ENCODE measurements at places on chromosomes 2 and 18.

GRCh38 chr18:73711256-73711655 lies 436.4 kb downstream of the FBXO15 start:
- DNase-seq, result no peak

GRCh38 chr18:75805265-75805664 lies 377.8 kb upstream of the SMIM21 start:
- DNase-seq, result no peak

DNA sequence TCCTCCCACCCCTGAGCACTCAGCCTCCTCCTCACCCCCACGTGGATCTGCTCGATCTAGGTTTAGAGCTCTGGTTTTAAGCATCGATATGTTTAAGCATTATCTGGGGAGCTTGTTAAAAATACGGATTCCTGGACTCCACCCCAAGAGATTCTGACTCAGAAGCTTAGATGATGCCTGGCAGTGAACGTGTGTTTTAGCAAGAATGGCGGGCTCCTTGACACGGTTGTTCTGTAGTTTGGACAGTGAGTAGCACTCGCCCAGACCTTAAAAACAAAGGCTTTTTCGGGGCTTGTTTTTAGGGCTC lies 47.3 kb downstream of the LDLRAD4 start:
- peak; percentile 54 for DNase-seq

DNA sequence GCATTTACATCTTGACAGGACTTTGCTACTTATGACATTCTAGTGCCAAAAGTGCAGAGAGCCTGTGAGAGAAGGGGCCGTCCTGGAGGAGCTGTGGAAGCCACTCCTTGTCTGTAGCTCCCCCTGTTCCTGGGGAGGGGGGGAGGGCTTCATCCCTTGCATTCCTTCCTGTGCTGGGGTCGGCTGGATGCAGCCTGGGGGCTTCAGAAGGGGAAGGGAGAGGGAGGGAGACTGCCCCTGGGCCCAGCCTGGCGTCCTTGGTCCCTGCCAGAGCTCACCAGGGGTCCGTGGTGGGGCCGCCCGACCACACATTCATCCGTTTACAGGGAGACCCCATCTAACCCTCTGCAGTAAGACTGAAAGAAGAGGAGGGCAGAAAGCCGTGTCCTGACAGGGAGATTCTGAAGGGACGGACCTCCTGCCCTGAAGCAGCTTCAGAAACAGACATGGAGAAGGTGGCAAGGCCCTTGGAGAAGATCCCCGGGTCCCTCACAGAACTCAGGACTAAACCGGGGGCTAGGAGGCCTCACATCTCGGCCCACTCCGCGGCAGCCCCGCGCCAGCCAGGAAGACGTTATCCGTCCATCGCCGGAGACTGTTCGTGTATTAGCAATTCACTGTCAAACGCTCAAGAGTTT lies 258.3 kb upstream of the SALL3 start:
- no peak for DNase-seq

DNA sequence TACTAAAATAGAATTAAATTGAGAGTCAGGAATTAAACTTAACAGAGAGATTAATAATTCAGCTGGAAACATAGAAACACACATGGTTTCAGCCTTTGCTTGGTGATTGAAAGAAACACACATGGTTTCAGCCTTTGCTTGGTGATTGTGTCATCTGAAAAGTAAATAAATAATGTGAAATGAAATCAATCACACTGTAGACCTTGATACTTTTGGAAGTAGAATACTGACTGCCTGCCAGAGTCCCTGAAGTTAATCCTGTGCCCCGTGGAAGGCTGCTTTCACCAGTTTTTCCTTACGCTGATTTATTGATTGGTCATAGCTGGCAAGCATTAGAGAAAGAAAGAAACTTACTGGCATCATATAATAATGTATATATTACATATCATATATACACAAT lies 1252.7 kb upstream of the FAM98A start:
- no peak for DNase-seq

DNA sequence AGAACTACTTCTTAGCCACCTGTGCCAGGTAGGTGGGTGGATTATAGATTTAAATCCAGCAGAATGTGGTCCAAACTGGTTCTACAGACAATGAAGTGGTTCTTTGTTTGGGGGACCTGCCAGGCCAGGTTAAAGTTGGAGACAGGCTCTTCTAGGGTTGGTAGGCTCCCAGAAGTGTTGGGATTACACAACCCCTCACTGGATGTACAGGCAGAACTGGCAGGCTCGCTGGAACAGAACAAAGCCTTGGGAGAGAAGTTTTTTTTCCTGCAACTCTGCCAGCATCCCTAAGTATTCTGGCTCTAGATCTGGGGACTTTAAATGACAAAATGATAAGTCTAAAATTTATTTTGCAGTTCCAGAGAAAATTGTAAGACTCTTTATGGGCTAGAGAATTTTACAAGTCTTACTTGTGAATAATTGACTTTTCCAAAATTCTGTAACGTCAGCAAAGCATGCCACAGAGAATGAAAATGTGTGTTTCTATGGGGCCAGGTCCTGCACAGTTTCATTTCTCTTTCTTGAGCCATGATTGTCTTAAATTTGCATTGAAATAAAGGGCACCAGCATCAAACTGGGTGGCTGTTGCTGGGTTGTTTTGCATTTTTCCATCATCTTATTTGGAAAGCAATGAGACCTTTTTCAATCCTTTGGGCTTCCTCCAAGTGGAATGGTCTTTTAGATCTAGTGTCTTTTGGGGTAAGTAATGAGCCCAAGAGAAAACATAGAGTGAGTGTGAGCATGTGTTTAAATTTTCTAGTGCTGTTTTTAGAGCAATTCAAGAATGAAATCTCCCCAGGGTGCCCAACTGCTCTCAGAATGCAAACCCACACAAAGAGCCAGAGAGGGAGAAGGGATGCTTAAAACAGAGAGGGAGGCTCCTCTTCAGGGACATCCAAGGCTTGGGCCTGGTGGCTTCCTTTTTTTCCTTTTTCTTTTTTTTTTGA lies 32.4 kb upstream of the ATL2 start:
- no peak for DNase-seq

DNA sequence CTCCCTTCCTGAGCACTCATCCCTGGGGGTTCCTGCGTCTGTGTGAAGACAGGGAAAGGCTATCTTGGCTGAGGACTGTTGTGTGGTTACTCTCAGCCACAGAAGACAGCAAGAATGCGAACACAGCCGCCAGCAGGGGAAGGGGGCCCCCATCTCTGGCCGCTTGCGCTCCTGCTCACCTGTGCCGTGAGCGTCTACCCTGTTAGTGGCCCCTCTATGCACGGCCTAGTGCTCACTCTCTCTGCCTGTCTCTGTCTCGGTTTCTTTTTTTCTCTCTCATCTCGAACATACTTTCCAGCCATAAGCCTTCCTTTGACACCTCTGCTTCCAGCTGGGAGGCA lies 206.7 kb upstream of the APCDD1 start:
- no peak for DNase-seq

DNA sequence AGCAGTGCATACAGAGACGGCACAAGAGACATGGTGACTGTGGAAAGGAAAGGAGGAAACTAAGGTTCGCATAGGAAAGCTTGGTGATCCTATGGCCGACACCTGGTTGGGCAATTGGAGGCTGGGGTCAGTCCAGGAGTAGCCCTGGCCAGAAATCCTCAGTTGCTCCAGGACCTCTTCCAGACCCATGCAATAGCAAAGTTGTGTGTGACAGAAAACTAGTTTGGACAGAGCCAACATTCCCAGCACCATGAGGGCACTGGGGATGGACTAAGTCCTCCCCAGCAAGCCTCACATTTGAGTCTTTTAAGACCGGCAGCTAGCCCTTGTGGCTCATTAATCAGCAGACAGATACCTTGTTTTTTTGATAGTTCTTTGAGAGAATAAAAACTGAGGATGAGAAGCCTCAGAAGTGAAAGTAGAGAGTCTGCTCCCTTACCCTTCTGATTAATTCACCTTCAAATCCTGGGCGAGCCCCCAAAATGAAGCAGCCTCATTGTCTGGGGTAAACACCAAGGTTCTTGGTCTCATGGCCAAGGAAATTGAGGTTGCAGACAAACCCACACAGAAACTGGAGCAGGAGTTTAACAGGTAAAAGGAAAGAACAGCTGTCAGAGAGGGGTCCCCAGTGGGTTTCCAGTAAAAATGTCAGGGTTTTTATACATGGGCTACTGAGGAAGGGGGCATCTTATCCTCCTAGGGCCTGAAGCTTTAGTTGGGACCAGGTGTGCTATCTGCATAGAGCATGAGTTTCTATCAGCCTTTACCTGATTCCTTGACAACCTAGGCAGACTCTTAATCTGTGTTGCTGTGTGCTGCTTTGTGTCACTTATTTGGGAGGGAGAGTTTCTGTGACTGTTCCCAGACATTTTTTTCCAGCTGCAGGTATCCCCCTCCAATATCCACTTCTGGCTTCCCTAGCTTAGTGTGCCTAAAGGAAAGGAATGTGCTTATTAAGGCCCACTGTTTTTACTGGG lies 39.1 kb downstream of the STK17B start:
- DNase-seq, result no peak

- no peak for DNase-seq
These were observed 14.0 kb downstream of the TMEM247 start for GRCh38 chr2:46493241-46493970.

DNA sequence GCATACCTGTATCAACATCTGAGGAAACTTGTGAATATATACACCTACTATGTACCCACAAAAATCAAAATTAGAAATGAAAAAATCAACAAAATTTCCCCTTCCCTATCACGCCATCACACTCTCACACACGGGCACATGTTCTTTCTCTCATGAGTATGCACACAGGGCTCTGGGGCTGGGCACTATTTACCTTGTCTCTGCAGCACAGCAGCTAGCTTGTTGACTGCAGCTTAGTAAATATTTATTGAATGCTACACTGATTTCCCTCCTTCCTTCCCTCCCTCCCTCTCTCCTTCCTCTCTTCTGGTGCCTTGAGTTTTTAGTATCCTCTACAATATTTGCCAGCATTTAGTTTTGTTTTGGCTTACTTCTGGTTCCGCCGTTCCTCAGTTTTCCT lies 182.7 kb upstream of the LHCGR start:
- no peak for DNase-seq

Data from T-helper 2 cell (primary cell).